ENCODE measurements at places on chromosomes 11 and 22.
A peak's percentile ranks its signal among the peaks of the same experiment; 100 is the strongest.

DNA sequence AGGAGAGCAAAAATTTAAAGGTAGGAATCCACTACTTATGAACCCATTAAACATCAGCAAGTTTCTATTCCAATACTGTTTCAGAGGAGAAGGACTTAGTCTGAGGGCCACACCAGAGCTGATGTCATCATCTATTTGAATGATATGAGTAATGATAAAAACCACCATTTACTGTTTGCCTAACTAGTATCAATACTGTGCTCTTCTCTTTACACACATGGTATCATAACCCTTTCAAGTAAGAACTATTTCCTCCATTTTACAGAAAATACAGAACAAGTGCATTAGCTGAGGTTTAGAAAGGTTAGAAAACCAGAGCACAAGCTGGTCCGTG lies 651.3 kb upstream of the KIRREL3 start:
- DNase-seq, result no peak

GRCh38 chr22:21587803-21588611 lies 20.5 kb downstream of the UBE2L3 start:
- peak; percentile 70 for DNase-seq

DNA sequence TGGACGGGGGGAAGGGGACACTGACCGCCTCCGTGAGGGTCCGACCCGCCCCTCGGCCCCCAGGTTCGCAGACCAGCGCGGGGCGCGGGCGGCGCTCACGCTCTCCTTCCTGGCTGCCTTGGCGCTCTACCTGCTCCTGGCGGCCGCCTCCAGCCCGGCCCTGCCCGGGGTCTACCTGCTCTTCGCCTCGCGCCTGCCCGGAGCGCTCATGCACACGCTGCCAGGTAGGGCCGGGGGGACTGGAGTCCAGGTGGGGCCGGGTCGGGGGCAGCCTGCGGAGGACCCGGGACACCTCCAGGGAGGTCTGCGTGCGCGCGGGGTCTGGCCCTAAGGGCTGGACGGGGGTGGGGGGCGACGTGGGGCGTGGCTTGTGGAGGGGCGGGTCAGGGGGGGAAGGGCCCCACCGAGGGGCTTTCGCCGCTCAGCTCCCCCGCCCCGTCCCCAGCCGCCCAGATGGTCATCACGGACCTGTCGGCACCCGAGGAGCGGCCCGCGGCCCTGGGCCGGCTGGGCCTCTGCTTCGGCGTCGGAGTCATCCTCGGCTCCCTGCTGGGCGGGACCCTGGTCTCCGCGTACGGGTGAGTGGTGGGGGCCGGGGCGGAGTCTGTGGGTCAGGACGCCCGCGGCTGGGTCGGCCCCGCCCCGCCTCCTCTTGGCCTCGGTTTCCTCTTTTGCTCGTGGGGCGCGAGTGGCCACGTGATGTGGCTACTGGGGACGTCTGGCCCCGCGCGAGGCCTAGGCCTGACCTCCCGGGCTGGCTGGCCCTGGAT lies 19.9 kb downstream of the PHLDA2 start:
- DNase-seq, result no peak

DNA sequence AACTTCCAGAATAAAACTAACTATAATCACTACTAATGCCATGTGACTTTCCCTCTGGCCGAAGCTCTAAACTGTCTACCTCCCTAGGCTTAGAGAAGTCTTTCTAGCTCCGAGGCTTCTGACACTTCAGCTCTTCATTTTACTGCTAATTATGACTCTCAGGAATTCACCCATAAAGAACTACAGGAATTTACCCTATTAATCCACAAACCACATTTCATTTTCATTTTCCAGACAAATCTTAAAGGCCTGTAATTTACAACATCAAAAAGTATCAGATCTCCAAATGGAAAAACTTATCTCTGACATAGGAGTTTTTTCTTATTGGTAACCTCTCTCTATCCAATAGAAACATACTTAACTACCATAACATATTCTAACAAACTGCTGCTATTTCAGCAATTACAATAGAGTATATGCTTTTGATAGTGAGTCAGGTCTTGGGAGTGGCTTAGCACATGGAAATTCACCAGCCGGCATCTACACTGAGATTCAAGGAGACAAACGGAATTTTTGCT lies 33.4 kb downstream of the MRTFA start:
- DNase-seq, result no peak

DNA sequence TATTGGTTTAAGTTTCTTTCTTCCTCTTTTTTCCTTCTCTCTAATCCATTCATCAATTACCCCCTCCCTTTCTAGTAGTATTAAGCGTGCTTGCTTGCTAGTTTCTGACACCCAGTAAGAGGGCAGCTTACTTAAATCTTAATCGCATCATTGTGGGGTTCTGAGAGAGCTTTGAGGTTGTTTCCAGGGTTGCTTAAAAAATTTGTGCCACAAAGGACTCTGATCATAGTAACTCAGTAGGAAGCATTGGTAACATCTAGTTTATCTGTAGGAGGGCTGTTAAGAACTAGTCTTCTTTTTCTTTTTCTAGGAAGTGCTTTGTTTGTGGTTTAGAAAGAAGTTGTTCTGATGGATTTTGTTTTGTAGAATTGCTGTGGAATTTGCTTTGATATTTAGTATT lies 45.3 kb downstream of the TMEM135 start:
- DNase-seq, result no peak

DNA sequence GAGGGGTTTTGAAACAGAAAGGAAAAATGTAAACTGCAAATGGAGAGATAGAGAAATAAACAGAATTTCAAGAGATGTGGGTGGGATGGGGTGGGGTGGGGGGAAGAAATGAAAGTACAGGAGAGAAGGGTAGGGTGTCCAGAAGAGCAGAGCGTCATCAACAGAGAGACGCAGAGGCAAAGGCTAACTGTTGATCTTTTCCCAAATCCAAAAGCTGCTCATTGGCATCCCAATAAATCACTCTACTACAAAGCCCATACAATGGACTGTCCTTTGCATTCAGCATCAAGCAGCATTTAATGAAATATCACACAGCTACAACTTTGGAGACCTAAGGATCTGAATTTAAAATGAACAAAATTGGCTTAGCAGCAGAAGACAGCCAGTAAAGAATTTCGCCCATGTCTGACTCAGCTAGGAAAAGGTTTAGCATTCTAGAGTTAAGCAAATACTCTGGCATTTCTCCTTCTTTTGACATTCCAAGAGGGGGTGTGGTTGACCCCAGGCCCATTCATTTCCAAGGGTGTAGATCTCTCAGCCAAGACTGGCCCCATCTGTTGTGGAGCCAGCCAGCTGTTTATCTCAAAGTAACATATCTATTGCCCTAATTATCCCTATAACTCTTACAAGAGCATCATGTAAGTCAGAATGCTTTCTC lies 1.5 kb downstream of the RAB30 start:
- DNase-seq, result no peak

DNA sequence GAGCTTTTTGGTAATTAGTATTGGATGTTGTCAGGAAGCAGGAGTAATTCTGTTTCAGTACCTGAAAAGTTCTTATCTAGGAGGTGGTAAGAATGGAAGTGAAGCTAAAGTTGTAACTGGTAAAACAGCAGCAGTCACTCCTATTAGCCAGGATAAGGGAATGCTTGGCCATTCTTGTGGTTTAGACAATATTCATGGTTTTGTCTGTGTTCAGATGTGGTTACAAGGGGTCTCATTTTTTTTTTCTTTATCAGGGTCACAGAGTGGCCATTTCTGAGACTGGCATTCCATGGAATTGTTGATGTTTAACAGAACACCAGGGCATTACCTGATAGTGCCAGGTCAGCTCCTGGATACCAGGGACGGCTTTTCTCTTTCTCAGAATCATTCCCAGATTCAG lies 23.8 kb downstream of the TAF1D start:
- DNase-seq, result no peak

- DNase-seq, result no peak
These were observed 238.4 kb upstream of the DDI1 start for GRCh38 chr11:103798026-103798425.

DNA sequence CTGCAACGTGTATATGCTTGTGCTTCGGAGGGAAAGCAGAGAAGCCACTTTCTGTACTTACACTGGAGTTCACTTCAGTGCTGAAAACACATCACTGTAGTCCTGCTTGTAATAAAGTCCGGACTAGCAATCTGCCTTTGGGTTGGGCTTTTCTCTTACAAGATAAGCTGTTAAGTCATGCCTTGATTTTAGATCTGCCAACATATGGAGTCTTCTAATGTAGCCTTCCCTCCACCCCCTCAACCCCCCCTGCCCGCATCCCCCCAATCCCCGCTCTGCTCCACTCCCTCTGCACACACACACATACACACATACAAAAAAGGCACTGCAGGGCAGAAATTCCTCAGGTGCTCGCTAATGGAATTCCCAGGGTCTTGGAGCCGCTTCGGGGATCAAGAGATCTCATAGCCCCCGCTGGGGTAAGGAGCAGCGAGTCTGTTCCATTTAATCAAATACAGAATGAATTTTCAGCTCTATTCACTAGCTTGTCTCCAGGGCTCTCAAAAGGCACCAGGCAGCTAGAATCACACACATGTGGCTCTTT lies 3.4 kb downstream of the CDON start:
- no peak for DNase-seq

- DNase-seq, result no peak
These were observed 29.7 kb upstream of the PSMA1 start for GRCh38 chr11:14549891-14550290.

DNA sequence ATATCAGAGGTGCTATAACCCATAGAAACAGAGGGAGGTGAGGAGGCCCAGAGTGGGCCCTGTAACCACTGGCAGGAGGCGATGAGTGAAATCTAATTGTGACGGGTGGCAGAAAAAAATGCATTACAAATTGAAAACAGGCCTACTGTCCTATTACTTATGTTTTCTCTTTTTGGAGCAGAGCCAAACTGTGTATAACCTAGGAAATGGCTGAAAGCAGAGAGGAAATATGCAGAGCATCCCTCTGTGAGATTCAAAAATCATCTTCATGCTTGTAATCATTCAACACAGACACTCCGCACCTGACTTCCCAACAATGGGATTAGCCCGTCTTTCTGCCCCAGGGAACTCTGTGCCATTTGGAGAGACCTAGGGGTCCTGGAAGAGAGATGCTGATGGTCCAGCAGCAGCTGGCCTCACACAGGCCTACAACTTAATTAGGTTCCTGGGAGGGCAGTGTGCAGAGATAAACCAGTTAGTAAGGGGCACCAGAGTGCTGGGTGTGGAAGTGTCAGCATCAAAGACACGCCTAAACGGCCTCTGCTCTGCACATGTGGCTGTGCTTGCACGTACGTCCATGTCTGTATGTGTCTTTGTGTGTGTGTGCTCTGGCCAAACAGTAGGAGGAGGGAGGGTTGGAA lies 41.8 kb downstream of the MAP6 start:
- DNase-seq, result no peak

GRCh38 chr11:104146943-104147342 lies 17.0 kb downstream of the PDGFD start:
- DNase-seq, result no peak

DNA sequence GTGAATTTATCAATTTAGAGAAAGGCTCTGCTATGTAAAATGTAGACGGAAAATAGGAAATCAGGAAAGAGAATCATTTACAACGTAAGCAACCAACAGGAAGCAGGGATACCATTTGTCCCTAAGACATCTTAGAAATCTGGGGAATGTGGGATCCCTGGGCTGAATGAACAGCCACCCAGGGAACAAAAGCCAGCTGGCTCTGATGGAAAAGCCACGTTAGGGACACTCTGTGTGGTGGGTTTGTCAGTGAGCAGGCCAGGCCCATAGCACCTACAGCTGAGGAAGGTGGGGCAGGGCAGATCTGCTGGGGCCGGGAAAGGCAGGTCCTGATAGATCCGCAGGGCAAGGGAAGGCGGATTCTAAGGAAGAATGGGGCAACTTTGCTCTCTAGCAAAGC lies 87.1 kb upstream of the CSNK2A3 start:
- DNase-seq, result no peak

DNA sequence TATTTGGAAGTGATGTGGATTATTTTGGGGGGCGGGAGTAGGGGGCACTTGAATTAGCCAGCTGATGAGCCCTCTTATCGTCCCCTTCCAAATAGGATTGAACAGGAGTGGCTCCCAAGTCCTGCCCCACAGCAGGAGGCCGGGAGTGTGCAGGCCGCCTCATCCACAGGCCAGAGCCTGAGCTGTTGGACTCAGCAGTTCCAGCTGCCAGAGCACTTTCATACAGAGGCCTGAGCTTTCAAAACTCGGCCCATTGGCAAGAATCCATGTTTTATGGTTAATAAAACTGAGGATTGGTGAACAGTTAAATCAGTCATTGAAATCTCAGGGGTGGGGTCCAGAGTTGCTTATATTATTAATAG lies 9.6 kb downstream of the FAM118A start:
- no peak for DNase-seq

GRCh38 chr11:38577769-38578168 lies 1979.7 kb upstream of the RAG2 start:
- DNase-seq, result no peak

GRCh38 chr11:47109051-47109726 lies 67.5 kb downstream of the ARFGAP2 start:
- no peak for DNase-seq

DNA sequence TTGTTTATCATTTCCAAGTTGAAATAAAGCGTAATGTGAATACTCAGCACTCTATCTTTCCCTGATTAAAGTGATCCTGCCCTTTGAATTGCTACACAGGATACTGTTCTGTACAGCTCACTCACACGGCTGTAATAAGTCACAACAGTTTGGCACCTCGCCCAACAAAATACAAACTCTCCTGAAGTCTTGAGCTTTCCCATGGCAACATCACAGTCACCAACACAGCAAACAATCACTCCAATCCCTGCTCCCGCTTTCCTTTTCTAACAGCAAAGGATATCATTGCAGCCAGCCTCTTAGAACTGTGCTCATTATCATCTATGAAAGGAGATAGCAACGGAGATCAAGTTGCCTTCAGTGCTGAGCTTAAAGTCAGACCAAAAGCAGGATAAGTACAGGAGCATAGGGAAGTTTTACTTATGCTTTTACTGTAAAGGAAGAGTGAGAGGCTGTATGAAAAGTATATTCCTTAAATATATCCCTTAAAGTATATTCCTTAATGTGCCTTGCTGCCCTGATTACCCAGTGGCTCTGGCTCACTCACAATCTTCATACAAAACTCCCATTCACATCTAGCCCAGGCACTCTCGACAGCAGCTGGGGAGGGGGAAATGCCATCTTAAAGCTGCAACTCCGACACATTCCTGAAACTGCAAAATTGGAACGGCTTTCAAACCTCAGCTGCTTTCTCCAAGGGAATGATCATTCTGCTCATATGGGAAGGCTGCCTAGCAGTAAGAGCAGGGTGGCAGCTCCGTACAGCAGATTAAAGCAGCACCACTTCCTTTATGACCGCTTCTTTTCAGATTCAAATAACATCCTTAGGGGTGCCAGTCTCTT lies 35.8 kb downstream of the MAML2 start:
- DNase-seq, result no peak

DNA sequence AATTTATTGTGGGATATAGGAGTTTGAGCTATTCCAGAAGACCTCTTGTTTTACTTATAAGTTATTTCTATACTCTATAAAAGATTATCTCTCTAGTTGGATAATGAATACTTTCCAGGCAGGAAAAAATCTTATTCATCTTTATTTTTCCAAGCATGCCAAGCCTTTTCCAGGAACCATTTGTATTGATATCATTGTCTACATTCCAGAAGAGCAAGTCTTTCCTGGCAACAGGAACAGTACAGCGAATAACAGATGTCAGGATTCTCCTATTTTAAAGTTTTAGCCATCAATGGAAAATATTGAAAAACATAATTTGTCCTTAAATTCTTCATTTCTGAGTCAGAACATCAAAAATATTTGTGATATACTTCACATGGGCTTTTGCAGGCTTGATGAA lies 5.2 kb upstream of the NXPE1 start:
- no peak for DNase-seq

- DNase-seq, result no peak
These were observed 7.9 kb downstream of the HYOU1 start for GRCh38 chr11:119049081-119049480.

- no peak for DNase-seq
These were observed 84.0 kb upstream of the FGF3 start for GRCh38 chr11:69903211-69903610.

- no peak for DNase-seq
These were observed 13.1 kb downstream of the HINFP start for GRCh38 chr11:119134389-119134978.

Measured in GM19239 (cell line).